Stimulated activated CD8-positive, alpha-beta memory T cell treated with anti-CD3 and anti-CD28 coated beads, Interleukin-15, amount 100 ng/mL, for 24 hours (primary cell): ENCODE measurements at places on chromosomes 6 and 20.

GRCh38 chr20:18978311-18978710, 164.7 kb downstream of the SCP2D1 start:
- DNase-seq, result no peak

DNA sequence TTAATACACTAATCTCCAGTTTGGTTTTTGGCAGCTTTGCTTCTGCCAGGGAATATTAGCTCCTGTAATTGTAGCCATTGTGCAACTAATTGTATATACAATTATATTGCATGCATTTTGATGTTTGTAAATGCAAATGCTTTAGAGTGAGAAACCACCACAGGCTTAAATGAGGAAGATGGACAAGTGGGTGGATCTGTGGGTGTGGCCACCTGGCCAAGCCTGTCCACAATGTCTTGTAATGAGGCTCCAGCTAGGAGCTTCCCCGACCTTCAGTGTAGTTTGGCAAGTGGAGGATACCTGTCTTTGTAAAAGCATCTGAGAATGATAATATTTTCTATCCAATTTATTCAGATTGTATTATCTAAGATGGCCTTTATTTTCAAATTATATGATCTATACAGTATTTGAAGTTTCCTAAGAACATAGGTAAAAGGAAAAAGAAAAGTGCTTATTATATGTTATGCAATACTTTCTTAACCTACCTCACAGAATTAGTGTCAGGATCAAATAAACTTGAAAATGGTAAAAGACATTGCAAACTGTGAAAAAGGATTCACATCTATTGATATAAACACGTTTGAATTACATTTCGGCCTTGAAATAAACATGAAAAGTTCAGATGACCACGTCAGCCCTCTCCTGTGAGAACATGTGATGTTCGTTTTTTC, 49.3 kb upstream of the ARID1B start:
- no peak for DNase-seq

DNA sequence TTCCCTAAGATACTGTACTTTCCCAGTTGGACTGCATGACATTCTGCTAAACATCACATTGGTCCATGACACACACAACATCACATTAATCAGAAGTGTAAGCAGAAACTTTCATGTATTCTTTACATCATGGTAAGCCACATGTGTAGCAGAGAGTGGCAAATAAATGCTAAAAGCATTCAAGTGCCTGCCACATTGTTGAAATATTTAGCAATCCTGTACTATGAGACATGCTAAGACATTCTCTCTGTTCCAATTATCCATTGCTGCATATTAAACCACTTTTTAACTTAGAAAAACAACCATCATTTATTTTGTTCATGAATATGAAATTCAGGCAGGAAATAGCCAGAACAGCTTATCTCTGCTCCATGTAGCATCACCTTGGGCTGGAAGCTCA, 207.7 kb upstream of the GJE1 start:
- DNase-seq, result no peak

DNA sequence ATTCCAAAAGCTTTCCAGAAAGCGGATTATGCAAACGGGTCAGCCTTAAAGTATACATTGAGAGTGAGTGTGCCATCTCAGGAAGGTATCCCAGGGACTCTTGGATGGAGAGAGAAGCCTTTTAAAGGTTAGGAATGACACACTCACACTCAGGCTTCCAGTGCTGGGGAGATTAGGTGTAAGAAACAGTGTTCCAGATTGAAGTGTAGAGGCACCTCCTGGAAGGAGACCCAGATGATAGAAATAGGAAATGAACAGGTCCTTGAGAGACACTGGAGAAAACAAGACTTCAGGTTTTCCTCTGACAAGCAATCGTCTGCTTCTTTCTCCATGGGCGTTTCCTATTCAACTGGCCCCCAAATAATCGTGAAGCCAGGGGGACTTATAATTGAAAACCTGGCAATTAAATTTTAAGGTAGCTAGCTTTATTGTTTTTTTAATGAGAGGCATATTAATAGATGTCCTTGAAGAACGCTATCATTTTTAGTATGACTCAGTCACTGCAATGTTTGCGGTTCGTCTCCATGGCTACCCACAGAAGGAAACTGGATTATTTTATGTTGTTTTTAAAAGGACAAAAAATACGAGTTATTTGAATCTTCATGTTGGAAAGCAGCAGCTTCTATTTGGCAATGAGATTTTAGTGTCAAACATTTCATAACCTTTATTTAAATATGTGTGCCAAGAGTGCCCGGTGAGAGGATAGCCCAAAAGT, 85.3 kb downstream of the TRMT6 start:
- no peak for DNase-seq

DNA sequence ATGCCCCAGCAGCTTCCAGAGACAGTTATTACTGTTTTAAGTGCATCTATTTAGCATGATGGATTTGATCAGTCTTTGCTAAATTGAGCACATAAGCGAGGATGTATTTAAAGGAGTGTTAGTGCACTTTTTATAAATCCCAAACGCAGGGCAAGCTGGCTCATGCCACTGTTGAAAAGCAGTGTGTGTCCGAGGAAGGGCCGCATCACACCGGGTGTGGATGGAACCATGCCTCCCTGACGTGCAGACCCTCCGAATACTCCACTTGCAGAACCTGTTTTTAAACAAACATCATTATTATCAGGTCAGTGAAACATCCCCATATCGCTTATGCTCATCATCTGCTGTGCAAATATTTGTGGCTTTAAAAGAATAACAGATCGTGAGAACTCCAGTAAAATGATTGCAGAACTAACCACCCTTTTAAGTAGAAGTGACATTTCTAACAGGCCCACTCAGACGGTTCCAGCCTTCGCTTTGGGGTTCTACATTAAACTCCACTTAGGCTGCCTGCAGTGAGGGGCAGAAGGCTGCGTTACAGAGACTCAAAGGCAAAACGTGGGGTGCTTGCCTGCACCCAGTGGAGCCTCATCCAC, 190.1 kb downstream of the CDH4 start:
- no peak for DNase-seq

DNA sequence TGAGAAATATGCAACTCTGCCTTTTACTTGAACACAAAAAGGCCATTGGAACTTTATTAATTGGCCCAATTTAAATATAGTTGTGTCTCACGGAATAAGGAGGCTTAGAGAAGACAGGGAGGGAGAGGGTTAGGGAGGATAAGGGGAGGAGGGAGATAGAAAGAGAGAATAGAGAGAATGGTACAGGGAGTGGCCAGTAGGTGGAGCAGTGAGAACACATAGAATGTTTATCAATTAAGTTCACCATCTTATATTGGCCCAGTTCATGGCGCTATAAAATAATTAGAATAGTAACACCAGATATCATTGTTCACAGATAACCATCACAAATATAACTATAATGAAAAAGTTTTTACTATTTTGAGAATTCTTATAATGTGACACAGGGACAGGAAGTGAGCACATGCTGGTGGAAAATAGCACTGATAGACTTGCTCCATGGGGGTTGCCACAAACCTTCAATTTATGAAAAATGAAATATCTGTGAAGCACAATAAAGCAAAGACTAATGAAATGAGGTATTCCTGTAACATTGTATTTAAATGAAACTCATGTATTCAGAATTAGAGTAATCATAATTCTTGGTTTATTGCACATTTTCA, 374.1 kb upstream of the MANEA start:
- no peak for DNase-seq

DNA sequence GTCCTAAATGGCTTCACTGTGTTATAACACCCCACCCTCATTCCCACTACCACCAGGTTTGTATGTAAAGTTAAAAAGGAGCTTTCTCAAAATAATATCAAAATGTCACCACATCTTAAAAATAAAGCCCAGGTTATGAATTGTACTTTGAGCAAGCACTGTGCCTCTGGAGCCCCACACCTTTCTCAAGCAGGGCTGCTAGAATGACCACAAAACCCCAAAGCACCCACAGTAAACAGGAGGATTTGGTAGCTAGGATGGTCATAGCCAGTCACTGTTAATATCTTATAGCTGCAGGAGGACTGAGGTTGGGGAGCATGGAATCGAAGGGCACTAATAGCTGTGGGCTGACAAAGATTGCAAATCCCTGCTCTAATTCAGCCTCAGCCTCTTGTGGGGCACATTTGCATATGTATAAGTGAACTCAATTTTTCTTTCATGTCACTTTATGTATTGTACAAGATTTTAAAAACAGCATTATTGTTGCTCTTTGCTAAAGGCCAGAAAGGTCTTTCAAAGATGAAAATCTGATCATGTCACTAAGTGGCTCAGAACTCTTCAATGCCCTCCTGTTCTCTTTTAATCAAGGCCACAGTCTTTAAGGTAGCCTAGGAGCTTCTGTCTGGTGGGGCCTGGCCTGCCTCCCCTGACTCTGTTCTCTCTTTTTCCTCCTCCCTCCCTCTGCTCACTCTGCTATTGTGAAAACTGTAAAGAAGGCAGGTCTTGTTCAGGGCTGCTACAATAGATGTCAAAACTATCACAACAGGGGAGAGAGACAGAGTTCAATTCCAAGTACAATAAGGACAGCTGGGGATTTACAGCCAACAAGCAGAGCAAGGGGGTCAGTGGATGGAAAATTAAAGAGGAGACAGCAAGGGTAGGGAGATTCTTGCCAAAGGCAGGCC, 101.6 kb downstream of the TMEM200A start:
- no peak for DNase-seq

- DNase-seq, result no peak
Measured at GRCh38 chr20:48008850-48009515, 223.7 kb upstream of the SULF2 start.

GRCh38 chr6:161242779-161243693, 30.8 kb downstream of the AGPAT4 start:
- peak; percentile 19 for DNase-seq

- no peak for DNase-seq
Measured at GRCh38 chr6:10350720-10351119, 64.2 kb downstream of the TFAP2A start.

GRCh38 chr6:165726290-165726875, 63.3 kb upstream of the PDE10A start:
- DNase-seq, result no peak

DNA sequence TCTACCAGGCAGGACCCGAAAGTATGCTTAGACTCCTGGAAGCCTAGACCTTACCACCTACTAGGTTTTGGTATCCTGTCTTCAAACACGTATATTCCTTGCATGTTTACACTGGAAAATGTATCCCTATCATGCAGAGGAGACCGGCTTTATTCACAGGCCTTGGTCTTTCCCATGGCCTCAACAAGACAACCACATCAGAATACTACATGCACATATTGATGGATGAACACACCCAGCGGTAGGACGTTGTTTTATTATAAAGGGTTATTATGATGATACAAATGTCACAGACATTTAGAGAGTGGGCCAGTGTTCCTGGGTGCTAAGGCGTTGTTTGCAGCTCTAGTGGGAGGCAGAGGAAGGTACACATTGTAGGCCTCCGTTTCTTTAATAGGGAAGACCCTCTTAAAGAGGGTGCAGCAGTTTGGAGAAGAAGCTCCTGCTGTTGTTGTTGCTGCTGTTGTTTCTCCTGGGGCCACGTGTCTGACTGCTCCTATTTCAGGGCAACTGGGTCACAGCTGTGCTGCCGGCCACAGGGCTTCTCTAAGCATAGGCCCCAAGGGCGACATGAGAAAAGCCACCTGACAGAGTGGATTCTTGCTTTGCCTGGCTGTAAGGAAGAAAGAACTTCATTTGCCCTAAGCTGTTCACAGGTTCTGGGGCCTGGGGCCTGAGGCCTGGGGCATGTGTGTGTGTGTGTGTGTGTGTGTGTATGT, 98.3 kb upstream of the SASH1 start:
- DNase-seq, result no peak

- no peak for DNase-seq
Measured at GRCh38 chr6:17972074-17972952, 15.1 kb downstream of the KIF13A start.

DNA sequence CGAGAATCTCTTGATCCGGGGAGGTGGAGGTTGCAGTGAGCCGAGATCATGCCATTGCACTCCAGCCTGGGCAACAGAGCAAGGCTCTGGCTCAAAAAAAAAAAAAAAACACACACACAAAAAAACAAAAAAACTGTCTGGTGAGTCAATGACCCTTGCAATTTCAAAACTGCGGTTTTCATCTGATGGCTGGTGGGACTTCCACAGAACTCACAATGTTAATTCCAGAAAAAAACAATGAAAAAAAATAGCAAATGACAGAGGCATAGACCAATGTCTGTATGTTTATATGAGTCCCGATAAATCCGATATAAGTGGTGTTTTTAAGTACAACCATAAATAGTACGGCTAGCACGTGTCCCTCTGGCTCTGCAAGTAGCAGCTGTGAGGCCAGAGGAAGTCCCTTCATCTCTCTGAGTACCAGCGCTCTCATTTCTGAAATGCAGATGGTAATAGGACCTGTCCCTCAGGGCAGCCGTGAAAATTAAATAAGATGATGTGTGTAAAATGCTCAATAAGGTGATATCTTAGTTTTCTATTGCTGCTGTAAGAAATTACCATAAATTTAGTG, 21.9 kb upstream of the PTPN1 start:
- DNase-seq, result no peak

- no peak for DNase-seq
Measured at GRCh38 chr6:111734068-111735061, 128.7 kb upstream of the TRAF3IP2 start.

GRCh38 chr6:132362442-132363185, 38.7 kb downstream of the MOXD1 start:
- no peak for DNase-seq

DNA sequence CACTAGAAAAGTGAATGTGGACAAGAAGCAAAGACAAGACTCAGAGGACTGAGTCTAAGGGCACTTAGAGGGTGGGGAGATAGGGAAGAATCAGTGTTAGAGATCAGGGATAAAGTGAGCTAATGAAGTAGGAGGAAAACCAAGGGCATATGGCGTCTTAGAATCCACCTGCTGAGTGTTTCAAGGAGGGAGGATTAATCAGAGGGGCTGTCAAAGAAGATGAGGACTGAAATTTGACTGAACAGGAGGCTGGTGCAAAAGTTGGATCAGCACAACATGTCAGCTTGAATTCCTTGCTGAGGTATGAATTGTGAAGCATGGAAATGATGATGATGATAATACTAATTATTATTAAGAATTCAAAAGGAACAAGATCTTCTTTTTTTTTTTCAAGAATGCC, 39.4 kb downstream of the PLCB4 start:
- no peak for DNase-seq

DNA sequence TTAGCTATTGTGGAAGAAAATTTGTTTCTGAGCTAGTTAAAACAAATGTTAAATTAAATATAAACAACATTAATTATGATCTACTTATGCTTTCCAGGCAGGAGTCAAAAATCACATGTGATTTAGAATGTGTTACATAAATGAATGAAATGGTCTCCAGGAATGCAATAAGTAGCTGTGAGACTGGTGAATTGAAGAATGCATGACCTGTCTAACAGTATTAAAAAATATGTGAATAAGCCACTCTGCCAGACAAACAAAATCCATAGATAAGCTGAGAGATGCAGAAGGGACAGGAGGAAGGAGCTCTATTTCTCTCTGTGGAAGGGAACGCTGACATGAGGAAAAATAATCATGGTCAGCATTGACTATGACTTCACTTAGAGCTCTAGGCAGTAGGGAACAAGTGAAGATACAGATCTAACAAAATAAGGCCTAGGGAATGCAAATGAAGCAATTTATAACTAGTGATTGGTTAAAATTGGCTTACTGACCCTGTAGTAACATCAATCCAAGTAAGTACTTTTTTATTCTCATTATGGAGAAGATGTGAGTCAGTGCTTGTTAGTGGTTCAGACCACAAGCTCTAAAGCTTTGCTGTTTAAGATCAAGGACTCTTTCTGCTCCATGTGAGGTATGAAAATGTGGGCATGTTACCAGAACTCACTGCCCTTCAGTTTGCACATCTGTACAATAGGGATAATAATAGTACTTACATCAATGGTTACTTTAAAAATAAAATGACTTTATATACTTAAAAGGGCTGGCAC, 432.6 kb downstream of the MMUT start:
- DNase-seq, result no peak
